Stimulated activated CD4-positive, alpha-beta T cell treated with anti-CD3 and anti-CD28 coated beads, Interleukin-12 subunit alpha, Interleukin-12 subunit beta, amount 100 ng/mL, for 24 hours (primary cell): ENCODE measurements at places on chromosomes 2 and 18.

DNA sequence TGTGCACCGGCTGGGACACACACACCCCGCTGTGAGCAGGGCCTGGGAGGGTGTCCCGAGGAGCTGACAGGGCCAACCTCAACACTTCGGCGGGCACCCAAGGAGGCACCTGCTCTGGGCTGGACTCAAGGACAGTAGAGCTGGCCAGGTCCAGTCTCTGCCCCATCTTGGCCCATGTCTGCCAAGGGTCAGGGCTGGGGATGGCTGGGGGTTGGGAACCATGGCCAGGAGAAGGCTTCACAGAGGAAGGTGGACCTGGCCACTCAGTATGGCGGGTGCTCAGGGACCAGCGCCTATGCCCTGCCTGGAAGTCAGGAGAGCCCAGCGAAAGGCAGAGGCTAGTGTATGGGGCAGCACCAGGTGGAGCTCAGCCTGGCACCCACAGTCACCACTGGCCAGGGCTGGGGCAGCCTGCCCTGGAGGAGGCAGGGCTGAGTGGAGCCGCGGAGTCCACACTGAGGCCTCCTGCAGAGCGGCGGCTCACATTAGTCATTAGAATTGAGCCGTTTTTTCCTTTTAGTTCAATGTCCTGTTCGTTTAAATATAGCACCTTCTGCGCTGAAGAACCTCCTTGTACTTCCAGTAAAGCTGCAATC, 4.2 kb downstream of the ERFE start:
- DNase-seq: no peak

GRCh38 chr2:200170221-200170620, 136.3 kb upstream of the SPATS2L start:
- DNase-seq: no peak

- DNase-seq: no peak
Observed at GRCh38 chr2:144607891-144608521, 88.1 kb upstream of the ZEB2 start.

GRCh38 chr2:137523931-137524330, 440.3 kb upstream of the HNMT start:
- no peak for DNase-seq

GRCh38 chr18:29171892-29172755, 995.2 kb upstream of the CDH2 start:
- no peak for DNase-seq

GRCh38 chr2:68251855-68252399, 405 bp downstream of the PPP3R1 start:
- peak; percentile 10 for DNase-seq

GRCh38 chr18:41790687-41791086, 164.3 kb upstream of the PIK3C3 start:
- no peak for DNase-seq

- DNase-seq: no peak
Observed at GRCh38 chr2:184272056-184272455, 326.3 kb upstream of the ZNF804A start.

GRCh38 chr2:230985519-230986231, 10.2 kb upstream of the SPATA3 start:
- DNase-seq: no peak

- DNase-seq: no peak
Observed at GRCh38 chr18:55786651-55787272, 198.8 kb upstream of the TCF4 start.

- no peak for DNase-seq
Observed at GRCh38 chr18:55503167-55503820, 84.7 kb downstream of the TCF4 start.

DNA sequence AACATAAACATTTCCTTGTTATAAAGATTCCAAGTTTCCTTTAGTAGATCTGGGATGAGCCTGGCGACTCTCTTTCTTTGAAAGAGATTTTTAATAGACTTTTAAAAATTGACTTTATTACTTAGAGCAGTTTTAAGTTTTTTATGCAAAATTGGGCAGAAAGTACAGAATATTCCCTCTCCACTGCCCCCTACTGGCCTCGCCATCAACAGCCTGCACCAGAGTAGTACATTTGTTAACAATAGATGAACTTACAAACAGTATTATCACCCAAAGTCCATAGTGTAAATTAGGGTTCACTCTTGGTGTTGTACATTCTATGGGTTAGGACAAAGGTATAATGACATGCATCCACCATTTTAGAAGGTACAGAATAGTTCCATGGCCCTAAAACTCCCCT, 3.9 kb downstream of the MAP3K19 start:
- peak; percentile 32 for DNase-seq

DNA sequence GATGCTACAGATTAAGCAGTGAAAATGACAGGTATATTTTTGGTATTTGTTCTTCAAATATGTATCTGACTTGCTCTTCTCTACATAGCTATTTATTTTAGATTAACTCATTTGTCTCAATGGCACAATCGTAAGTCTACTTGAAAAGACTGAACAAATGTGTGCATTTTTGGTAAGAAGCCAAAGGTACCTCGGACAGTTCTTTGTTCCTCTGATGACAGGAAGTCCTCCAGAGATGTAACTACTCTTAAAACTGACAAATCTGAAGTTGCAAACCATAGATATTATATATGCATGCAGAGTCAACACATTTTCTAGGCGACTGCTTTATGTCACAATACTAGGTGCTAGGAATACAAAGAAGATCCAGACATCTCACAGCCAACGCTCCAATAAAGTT, 36.7 kb downstream of the NDUFAF7 start:
- DNase-seq: no peak

DNA sequence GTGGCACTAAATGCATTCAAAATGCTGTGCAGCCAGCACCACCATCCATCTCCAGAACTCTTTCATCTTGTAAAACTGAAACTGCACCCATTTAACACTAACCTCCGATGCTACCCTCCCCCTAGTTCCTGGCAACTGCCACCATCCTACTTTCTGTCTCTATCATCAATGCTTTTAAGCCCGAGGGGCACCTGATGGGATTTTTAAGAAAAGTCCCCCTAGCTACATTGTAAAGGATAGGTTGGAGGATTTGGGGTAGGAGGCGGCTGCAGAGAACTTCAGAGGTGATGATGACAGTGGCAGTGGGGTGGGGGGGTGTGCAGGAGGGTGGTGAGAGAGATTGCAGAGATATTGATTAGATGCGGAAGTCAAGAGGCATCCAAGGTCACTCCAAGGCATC, 10.8 kb upstream of the YWHAQ start:
- DNase-seq: no peak

DNA sequence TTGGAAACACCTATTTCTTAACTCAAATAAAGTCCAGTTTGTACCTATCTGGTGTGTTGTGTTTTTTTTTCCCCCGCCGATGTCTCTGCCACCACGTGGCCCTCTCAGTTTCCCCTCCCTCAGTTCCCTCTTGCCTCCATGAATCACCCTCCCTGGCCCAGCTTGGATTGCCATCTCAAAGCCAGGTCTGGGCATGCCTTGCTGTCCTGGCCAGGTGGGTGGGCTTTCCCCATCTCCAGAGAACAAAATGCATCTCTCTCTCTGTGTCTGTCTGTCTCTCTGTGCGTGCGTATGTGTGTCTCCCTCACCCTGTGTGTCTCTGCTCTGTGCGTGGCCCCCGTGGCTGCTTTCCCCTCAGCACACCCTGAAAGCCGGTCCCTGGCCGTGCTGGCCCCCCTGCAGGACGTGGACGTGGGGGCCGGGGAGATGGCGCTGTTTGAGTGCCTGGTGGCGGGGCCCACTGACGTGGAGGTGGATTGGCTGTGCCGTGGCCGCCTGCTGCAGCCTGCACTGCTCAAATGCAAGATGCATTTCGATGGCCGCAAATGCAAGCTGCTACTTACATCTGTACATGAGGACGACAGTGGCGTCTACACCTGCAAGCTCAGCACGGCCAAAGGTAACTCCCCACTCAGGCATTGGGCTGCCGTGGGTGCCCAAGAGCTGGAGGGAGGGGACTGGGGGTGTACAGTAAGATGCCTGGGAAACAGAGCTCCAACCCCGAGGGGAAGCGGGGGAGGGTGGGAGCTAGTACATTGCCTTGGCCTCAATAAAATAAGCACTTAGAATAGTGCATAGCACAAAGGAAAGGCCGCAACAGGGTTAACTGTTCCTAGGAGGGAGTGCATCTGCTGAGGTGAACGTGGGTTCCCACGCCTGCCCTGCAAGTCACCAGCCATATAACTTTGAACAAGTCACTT, 31.6 kb upstream of the GMPPA start:
- no peak for DNase-seq

- DNase-seq: no peak
Observed at GRCh38 chr18:50949185-50949584, 18.7 kb upstream of the ELAC1 start.

GRCh38 chr18:38576916-38577315, 1011.3 kb upstream of the CELF4 start:
- no peak for DNase-seq

DNA sequence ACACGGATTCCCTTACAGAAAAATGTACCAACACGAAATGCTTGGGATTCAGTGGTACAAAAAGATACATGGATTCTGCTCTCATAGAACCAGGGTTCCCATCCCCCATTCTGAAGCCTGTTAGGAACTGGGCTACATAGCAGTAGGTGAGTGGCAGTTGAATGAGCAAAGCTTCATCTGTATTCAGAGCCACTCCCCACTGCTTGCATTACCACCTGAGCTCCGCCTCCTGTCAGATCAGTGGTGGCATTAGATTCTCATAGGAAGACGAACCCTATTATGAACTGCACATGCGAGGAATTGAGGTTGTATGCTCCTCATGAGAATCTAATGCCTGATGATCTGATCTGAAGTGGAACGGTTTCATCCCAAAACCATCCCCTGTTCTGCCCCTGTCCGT, 246.4 kb downstream of the DYM start:
- DNase-seq: no peak

DNA sequence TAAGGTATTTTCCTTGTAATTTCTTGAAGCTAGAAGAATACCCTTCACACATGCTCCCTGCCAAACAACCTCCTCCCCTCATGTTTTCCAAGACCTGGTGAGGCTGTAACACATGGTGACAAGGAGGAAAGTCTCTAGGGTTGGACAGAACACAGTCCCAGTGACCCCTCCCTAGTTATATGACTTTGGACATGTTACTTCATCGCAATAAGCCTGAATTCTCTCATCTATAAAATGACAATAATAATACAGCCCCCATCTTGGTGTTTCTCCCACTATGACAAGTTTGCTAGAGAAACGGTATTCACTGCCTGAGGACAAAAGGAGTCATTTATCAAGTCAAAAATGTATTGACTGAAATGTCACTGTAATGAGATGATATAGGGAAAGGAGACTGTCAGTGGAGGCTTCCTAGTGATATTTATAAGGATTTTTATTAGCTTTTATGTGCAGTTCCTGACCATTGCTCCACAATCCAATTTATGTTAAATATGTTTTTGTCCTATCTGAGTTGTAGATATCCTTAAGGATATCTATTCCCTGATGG, 464.4 kb downstream of the SUCLG1 start:
- DNase-seq: no peak

DNA sequence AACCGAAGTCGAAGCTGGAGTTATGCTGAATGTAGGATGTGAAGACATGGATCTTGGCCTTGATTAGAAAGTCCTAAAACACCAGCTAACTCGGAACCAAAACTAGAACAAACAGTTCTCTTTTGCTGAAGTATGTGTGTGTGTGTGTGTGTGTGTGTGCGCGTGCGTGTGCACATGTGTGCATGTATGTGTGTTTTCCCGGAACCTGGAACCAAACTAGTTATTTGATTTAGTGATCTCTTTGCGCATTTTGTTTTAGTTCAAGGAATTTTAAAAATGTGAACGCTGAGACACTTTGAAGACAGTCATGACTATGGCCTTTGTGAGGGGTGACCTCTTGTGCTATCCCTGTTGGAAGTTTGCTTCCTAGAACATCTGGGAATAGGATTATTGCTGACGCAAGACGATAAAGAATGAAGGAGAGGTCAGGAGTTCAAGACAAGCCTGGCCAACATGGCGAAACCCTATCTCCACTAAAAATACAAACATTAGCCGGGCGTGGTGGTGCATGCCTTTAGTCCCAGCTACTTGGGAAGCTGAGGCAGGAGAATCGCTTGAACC, 23.8 kb downstream of the FHL2 start:
- DNase-seq: no peak

GRCh38 chr2:101179982-101180381, 28.8 kb upstream of the TBC1D8 start:
- DNase-seq: no peak

- no peak for DNase-seq
Observed at GRCh38 chr2:105502625-105503334, 103.9 kb upstream of the FHL2 start.

DNA sequence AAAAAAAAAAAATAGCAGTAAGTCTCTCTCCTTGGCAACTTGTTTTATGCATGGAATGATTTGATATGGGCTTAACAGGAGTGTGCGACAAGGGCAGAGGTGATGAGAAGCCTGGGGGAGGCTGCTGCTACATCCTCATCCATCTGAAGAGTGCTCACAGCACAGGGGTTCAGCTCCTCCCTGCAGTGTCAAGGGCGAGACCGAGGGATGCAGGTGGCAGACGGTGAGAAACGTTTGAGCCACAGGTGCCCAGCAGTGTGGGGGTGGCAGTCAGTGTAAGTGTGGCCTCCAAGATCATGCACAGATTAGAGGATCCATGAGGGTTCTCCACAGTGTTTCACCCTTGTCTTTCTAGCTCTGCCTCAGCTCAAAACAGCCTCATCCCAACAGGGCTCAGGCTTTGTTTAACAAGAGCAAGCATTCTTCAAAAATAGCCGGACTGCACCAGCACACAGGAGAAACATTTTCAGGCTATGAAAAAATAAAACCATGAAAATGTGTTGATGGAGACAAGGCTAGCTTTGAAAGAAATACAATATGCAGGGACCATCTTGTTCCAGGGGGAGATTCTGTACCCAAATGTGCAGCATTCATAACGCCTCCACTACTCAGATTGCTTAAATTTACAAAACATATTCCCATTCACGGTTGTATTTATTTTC, 324.5 kb upstream of the MYT1L start:
- no peak for DNase-seq

DNA sequence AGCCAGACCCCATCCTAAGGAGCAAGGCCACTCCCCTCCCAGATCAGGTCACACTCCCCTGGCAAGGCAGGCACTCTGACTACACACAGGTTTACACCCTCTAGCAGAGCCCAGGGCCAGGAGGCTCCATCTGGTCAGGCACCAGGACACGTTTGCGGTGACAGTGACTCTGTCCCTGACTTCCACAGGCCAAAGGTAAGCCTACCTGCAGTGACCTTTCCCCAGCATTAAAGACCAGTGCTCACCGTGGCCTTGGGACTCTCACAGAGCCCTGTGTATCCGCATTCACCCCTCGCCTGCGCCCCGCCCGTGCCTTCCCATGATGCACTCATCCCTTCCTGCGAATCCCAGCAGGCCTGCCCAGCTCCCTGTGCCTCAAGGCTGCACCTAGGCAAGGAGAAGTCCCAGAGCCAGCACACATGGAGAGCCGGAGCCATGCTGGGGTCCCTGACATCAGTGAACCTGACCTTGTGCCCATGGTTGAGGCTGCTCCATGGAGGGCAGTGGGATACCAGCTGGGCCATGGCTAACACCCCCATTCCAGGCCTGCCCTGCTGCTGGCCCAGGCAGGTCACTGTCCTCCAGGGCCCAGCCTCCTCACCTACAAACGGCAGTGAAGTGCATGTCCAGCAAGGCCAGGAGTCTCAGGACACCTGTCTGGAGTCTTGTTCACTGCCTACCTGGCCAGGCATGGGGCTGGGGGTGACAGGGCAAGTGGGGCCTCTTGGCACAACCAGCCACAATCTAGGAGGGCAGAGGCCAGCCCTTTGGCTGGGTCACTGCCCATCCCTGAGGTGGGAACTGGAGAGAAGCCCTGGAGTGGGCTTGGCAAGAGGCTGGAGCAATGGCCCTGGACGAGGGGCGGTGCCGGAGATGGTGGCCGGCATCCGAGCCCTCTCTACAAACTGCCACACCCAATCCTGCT, 3.0 kb downstream of the NEURL3 start:
- no peak for DNase-seq
